ENCODE measurements at places on chromosomes 4 and X. TPM values are rescaled to one million over a fixed set of nuclear protein-coding genes. Genes with fewer than 3 reads are reported as not detected.

GRCh38 chr4:53653484-53654053 is 62.3 kb upstream of the LNX1 start:
- DNase-seq: no peak

- DNase-seq: no peak
These were observed 82.9 kb upstream of the RBPJ start for GRCh38 chr4:26237916-26238315.

- DNase-seq: no peak
These were observed 526.0 kb downstream of the TLL1 start for GRCh38 chr4:166399021-166399420.

Gene YTHDC1
- 85.7 TPM for polyA plus RNA-seq

Gene MAGEB17
- polyA plus RNA-seq: not detected

Gene PABPC5
- 5.8 TPM for polyA plus RNA-seq

Gene RNF128
- 0.09 TPM for polyA plus RNA-seq
